Mammary microvascular endothelial cell (primary cell): ENCODE measurements at places on chromosomes 2 and 18. TPM values are rescaled to one million over a fixed set of nuclear protein-coding genes. Genes with fewer than 3 reads are reported as not detected.

ARHGEF33 gene
- total RNA-seq = 0.07 TPM in 1 of 2 replicates, not detected in the other

COL6A3 gene
- 3.0 and 4.3 TPM in 2 replicates for total RNA-seq

NCKAP1 gene
- 112 and 119 TPM in 2 replicates for total RNA-seq

COPS7B gene
- 22.3 and 25.9 TPM in 2 replicates for total RNA-seq

REG3G gene
- not detected in 2 replicates for total RNA-seq

FBXO15 gene
- total RNA-seq = not detected in 2 replicates

COBLL1 gene
- total RNA-seq = 17.7 and 17.9 TPM in 2 replicates

CYP27A1 gene
- total RNA-seq = 6.4 and 7.4 TPM in 2 replicates

ALK gene
- total RNA-seq = not detected in 2 replicates

SP140L gene
- 10.7 and 11.0 TPM in 2 replicates for total RNA-seq

LIPT1 gene
- 4.7 and 8.5 TPM in 2 replicates for total RNA-seq

SLC4A3 gene
- not detected in 2 replicates for total RNA-seq

NPHP1 gene
- 2.5 and 5.7 TPM in 2 replicates for total RNA-seq

NETO1 gene
- total RNA-seq = not detected in 2 replicates

FIGN gene
- total RNA-seq = 0.13 and 0.20 TPM in 2 replicates

SLC8A1 gene
- 0.13 and 0.34 TPM in 2 replicates for total RNA-seq

DNAJC5G gene
- not detected in 2 replicates for total RNA-seq

MBP gene
- 4.5 and 6.1 TPM in 2 replicates for total RNA-seq

ANKRD44 gene
- total RNA-seq = 1.1 TPM in 2 replicates

RASGRP3 gene
- total RNA-seq = 68.6 and 106 TPM in 2 replicates

CHRND gene
- not detected in 2 replicates for total RNA-seq

SPDYA gene
- total RNA-seq = 0.05 TPM in 1 of 2 replicates, not detected in the other

BOK gene
- 111 TPM in 2 replicates for total RNA-seq

C2orf92 gene
- total RNA-seq = 0.54 TPM in 1 of 2 replicates, not detected in the other

POTEJ gene
- total RNA-seq = 0.07 TPM in 1 of 2 replicates, not detected in the other

RFTN2 gene
- 2.4 and 4.4 TPM in 2 replicates for total RNA-seq

SCN7A gene
- total RNA-seq = not detected in 2 replicates

REG1B gene
- total RNA-seq = not detected in 2 replicates

RAD51AP2 gene
- not detected in 2 replicates for total RNA-seq

GALNT1 gene
- 101 TPM in 2 replicates for total RNA-seq

TUBB8B gene
- not detected in 2 replicates for total RNA-seq

PJVK gene
- not detected in 2 replicates for total RNA-seq

NTSR2 gene
- not detected in 2 replicates for total RNA-seq

DYNAP gene
- total RNA-seq = not detected in 2 replicates

CPO gene
- total RNA-seq = not detected in 2 replicates

KIF3C gene
- 10.2 and 10.4 TPM in 2 replicates for total RNA-seq

TACR1 gene
- total RNA-seq = not detected in 2 replicates

ADAM23 gene
- 4.9 and 5.0 TPM in 2 replicates for total RNA-seq

REEP1 gene
- total RNA-seq = 0.40 and 1.0 TPM in 2 replicates

SPEG gene
- 0.05 TPM in 1 of 2 replicates, not detected in the other for total RNA-seq

TGFA gene
- total RNA-seq = 3.1 and 4.7 TPM in 2 replicates

CXCR1 gene
- total RNA-seq = not detected in 2 replicates

ALKAL2 gene
- total RNA-seq = not detected in 2 replicates

DIPK1C gene
- total RNA-seq = not detected in 2 replicates
